ENCODE measurements at places on chromosomes 11 and 22. TPM values are rescaled to one million over a fixed set of nuclear protein-coding genes. Genes with fewer than 3 reads are reported as not detected.
A peak's percentile ranks its signal among the peaks of the same experiment; 100 is the strongest.

TST gene
- 40.2 TPM for total RNA-seq

DNA sequence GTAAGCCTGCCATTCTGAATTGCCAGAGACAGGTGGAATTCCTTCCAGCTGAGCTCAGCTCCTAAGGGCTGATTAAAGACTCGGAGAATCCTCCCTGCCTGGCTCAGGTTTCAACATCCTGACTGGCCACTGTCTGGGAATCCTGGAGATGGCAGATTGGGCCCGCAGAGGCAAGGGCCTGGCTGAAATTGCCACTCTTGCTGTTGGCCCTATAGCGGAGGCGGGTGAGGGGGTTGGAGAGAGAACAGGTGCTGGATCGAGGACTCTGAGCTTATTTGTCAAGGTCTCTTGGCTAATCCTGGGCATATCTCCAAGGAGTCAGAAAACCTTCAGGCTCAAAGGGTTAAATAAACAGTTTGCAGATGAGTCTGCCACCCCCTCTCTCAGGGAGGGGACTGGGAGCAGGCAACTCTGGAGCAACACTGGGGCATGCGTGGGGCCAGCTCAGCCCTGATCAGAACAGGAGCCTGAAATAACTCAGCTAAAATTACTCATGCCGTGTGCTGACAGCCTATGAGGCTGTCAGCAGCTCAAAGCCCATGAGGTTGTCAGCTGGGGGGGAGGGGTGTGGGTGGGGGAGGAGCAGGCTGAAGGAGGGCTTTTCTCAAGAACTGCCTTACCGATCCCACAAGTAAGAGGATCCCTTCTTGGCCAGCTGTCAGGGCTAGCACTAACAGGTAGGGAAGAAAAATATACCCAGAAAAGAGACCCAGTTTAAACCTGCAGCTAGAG, 14.7 kb upstream of the MFRP start:
- DNase-seq = peak; percentile 87

GRCh38 chr22:43202326-43202725, 15.4 kb upstream of the TTLL12 start:
- DNase-seq = no peak

DNA sequence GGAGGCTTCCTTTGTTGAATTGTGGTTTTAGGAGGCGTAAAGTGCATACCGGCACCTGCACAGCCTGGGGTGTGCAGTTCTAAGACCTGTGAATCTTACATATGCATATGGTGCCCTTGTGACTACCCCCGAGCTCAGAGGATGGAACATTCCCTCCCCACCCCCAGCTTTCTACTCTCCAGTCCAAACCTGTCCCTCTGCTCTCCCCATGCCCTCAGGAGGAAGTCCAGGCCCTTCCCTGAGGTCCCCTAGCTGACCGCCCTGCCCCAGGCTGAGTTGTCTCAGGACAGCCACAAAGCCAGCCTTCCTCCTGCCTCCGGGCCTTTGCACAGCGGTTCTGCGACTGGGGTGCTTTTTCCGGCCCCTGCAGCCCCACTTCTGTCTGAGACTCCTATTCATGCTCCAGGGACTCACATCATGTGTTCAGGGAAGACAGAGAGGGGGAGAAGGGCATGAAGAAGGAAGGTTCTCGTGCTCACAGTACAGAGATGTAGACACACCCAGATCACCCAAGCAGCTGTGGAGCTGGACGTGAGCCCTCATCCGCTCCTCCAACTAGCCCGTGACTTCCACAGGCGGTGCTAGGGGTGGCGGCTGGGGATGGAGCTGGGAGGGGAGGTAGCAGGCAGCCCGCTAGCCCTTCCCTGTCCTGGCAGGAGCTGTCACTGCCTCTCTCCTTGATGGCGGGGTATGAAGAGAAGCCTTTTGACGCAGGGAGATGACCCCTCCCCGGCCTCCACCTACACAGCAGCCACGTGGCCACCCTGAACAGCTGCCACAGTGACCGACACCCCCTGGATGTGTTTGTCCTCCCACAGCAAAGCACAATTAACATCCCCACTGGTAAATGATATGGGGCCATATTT, 50.8 kb downstream of the FLRT1 start:
- no peak for DNase-seq

GRCh38 chr11:18012122-18012905, 533 bp downstream of the SERGEF start:
- DNase-seq = peak; percentile 30

TPBGL gene
- not detected for total RNA-seq

YPEL1 gene
- not detected for total RNA-seq

- DNase-seq = no peak
These were observed 73.7 kb upstream of the NECTIN1 start for GRCh38 chr11:119802670-119803069.

NXPE2 gene
- total RNA-seq = not detected

- no peak for DNase-seq
These were observed 6.6 kb downstream of the F2 start for GRCh38 chr11:46725338-46726205.

DNA sequence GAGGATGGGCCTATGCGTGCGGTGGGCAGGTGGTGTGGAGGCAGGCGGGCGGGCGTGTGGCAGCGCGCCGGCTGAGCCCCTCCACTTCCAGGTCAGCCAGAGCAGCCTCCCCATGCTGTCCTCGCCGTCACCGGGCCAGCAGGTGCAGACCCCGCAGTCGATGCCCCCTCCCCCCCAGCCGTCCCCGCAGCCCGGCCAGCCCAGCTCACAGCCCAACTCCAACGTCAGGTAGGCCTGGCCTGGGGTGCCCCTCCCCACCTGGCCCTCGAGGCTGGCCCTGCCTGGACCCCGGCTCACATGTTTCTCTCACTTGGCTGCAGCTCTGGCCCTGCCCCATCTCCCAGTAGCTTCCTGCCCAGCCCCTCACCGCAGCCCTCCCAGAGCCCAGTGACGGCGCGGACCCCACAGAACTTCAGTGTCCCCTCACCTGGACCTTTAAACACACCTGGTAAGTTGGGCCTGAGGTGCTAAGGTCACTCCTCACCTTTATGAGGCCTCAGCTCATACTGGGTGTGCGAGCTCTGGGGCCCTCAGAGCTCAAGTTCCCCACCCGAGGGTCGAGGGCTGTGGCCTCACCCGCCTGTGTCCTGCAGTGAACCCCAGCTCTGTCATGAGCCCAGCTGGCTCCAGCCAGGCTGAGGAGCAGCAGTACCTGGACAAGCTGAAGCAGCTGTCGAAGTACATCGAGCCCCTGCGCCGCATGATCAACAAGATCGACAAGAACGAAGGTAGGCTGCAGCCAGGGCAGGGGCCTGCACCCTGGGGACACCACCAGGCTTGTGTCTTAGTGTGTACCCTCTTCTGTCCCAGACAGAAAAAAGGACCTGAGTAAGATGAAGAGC, 75.3 kb downstream of the MED15 start:
- DNase-seq = no peak

DNA sequence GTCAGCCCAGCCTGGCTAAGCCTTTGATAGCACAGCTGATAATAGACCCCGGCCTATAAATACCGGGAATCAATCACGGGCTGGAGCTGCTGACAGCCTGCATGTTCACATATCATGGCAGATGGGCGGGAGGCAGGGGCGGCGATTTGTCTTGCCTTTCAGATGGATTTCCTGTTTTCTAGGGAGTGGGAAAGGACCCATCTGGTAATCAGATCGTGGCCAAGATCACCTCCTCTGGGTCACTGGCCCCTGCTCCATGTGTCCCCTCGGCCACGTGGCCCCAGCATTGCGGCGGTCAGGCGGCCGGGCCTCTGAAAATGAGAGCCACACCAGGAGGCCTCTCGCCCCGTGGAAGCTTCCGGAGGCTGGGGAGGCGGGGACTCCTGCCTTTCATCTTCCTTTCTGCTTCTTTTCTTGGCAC, 36.6 kb downstream of the SMIM38 start:
- no peak for DNase-seq

DNA sequence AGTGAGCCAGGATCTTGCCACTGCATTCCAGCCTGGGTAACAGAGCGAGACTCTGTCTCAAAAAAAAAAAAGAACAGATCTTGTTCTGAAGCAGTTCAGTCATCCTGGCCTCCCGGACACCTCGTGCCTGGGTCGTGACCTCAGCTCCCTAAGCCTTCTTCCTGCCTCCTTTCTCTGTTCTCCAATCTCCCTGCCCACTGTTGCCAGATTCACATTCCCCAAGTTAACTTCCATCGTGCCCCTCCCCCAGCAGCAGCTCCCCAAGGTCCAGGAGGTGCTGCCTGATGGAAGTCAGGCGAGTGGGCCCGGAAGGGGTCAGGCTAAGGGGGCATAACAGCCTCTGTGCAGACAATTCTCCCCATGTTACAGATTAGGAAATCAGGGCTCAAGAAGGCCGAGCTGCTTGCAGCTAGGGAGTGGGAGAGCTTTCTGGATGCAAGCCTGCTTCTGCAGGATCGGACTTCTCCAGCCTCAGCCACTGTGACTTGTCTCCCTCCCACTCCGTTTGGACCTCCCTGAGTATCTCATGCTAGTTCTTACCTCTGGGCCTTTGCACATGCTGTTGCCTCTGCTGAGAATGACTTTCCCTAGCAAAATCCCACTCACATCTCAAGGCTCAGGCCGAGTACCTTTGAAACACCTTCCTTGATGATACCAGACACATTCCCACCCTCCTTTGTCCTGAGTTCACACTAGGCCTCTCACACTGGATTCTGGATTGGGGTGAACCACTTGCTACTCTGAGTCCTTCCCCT, 14.3 kb upstream of the TMEM184B start:
- DNase-seq = no peak

- no peak for DNase-seq
These were observed 35.3 kb downstream of the MMP13 start for GRCh38 chr11:102920118-102920684.

FZD4 gene
- total RNA-seq = 1.3 TPM

GRCh38 chr11:31640611-31641010, 131.0 kb downstream of the ELP4 start:
- DNase-seq = no peak

IGLL1 gene
- not detected for total RNA-seq

GRCh38 chr11:73160005-73160760, 18.1 kb upstream of the FCHSD2 start:
- no peak for DNase-seq

DNA sequence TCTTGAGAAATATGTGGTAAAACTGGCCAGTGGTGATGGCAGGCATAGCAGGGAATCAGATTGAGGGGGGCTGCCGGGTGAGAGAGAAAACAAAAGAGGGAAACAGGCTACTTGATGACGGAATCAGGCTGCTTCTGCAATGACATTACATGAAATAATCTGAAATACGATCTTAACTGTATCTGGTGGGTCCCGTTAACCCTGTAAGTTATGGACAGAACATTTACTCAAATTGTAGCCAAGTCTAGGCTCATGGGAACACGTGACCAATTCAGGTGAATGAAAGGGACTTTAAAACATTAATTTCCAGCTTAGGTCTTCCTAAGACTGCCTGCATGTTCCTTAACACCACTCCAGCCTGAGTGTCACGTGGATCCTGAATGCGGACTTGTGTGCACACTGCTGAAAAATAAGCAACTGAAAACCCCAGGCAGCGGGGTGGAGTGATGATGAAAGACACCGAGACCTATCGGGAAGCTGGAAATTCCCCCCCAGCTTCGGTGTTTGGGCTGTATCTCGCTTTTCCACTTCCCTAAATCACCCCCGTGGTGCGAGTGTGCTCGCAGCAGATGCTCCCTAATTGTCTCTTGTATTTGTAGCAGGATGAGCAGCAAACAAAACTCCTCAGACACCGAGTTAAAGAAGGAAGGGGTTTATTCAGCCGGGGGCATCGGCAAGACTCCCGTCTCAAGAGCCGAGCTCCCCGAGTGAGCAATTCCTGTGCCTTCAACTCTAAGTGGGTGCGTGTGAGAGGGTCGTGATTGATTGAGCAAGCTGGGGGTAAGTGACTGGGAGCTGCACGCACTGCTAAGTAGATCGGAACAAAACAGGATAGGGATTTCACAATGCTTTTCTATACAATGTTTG, 145.0 kb upstream of the GRK3 start:
- DNase-seq = no peak

ARHGAP32 gene
- 29.5 TPM for total RNA-seq

GRCh38 chr22:37457093-37457893, 28.9 kb downstream of the MFNG start:
- peak; percentile 67 for DNase-seq

DNA sequence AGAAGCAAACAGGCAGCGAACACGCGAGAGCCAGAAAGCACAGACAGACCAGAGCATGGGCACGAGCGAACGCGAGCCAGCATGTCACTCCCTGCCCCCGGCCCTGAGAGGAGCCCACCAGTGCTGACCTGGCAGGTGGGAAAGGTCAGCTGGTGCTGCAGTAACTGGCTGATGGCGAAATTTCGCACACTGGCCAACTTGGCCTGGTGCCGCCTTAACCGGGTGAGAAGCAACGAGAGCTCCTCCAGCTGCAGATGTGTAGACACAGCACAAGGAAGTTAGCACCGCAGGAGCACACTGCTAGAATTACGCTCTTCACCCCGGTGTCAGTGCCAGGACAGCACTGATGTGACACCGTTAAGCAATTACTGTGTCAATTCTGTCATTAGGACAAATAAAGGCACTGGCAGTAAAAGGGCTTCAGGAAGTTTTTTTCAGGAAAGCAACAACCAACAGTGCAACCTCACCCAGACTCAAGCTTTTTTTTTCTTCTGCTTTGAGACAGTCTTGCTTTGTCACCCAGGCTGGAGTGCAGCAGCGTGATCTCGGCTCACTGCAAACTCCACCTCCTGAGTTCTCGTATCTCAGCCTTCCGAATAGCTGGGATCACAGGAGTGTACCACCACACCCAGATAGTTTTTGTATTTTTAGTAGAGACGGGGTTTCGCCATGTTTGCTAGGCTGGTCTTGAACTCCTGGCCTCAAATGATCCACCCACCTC, 76.8 kb downstream of the C11orf58 start:
- DNase-seq = no peak
